ENCODE measurements at places on chromosomes 16 and 17.

GRCh38 chr17:37295888-37296287, 79.9 kb upstream of the C17orf78 start:
- DNase-seq: no peak

- DNase-seq: no peak
These were observed 519.1 kb downstream of the MAF start for GRCh38 chr16:79081297-79082066.

GRCh38 chr17:50453901-50454300, 14.8 kb downstream of the CHAD start:
- DNase-seq: no peak

- DNase-seq: no peak
These were observed 7.5 kb upstream of the ARMC5 start for GRCh38 chr16:31451681-31452351.

DNA sequence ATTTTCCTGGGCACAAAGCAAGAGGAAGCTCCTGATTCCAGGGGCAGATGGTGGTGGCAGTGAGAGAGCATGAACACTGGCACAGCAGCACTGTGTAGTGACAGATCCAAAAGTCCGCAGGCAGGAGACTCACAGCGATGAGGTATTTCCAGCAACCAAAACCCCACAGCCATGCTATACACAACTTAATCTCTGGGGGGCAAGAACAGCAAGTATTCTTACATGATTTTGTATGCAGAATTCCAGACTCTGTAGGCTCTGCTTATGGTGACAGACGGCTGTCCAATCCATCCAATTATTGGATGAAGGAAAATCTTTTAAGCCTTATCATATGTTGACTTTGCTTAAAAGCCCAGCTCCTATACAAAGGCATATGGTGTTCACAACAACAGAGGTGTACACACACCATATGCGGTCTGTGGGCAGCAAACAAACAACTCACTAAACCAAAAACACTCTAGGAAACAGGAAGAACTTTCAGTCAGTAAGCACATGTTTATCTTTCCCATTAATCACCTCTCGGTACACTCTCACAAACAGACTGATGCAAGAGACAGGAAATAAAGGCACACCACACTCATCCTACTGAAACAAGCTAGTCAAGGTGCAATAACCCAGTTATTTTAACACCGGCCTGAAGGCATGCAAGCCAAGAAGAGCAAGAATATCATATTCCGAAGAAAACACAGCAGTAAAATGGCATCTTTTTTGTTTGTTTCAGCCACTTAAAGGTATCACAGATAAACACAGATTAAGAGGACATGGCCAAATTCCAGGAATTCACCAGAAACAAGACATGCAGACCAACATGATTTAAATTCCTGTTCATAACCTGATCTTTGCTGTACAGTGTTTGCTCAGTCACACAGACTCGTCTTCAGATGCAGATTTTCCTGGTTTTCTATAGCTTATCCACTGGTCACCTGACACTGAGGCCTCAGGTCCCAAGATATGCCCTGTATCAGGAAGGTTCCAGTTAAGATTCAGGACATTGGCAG, 47.8 kb downstream of the ERN1 start:
- peak; percentile 66 for DNase-seq

DNA sequence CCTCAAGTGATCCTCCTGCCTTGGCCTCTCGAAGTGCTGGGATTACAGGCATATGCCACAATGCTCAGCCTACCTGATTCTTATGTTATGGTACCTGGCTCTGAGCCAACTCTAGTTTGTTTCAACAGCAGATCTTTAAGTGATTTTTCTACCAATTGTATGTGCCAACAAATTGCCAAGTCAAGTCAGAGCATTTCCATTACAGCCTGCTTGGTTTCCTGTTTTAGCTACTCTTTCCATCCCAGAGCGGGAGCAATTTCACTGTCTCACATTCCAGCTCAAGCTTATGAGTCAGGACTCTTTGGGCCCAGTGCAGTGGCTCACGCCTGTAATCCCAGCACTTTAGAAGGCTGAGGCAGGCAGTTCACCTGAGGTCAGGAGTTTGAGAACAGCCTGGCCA, 30.8 kb upstream of the RBBP6 start:
- DNase-seq: peak; percentile 12

Data from kidney epithelial cell (primary cell).